Testis (tissue), 5 donors: ENCODE measurements at places on chromosomes 3 and 15.

GRCh38 chr3:14633819-14634424 lies 17.6 kb upstream of the CCDC174 start:
- DNase-seq = peak; percentile 74

DNA sequence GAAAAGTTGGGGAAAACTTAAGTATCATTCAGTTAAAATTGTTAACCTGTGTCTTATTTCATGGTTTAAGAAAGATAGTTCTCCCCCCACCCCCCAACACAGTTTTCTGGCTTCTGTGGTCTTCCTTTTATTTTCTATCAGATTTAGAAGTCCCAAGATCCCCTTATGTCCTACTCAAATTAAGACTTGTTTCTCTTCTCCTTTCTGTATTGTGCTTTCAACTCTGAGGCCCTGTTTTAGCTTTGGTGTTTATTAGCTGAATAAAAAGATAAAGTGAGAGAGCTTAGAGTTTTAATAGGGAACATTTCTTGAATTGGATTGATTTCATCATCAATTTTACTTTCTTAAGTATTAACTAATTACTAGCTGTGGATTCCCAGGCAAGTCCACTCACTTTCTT lies 62.6 kb downstream of the AKAP13 start:
- no peak for DNase-seq

DNA sequence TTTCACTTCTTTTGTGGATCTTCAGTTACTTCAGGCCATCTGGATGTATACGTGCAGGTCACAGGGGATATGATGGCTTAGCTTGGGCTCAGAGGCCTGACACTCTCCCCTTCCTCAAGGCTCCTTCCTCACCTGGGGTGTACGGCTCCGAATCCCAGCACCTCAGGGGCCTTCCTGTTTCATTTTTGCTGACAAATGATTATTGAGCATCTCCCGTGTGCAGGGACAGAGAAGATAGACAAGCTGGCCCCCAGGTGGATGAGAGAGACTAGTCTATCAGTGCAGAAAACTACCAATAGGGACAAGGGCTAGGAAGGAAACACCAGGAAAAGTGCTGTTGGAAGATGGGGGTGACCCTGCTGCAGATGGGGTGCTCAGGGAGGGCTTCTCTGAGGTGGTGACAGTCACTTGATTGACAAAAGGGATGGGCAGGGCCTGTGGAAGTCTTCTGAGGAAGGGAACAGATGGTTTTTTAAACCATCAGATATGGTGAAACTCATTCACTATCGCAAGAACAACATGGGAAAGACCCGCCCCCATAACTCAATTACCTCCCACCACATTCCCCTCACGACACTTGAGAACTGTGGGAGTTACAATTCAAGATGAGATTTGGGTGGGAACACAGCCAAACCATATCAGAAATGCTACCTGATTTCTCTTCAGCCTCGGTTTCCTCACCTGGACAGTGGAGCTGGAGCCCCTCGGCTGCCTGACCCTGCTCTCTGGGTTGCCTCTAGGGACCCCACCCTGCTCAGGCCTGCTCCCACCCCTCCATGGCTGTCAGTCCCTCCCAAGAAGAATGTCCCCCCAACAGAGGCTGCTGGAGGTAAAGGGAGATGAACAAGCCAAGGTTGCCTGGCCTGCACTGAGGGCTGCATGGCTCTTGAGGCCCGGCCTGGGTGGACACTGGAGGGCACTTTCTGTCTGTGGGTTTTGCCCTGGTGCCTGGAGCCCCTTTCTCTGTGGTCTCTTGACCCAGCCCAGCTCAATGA lies 37.2 kb upstream of the ACAD9 start:
- DNase-seq = no peak

DNA sequence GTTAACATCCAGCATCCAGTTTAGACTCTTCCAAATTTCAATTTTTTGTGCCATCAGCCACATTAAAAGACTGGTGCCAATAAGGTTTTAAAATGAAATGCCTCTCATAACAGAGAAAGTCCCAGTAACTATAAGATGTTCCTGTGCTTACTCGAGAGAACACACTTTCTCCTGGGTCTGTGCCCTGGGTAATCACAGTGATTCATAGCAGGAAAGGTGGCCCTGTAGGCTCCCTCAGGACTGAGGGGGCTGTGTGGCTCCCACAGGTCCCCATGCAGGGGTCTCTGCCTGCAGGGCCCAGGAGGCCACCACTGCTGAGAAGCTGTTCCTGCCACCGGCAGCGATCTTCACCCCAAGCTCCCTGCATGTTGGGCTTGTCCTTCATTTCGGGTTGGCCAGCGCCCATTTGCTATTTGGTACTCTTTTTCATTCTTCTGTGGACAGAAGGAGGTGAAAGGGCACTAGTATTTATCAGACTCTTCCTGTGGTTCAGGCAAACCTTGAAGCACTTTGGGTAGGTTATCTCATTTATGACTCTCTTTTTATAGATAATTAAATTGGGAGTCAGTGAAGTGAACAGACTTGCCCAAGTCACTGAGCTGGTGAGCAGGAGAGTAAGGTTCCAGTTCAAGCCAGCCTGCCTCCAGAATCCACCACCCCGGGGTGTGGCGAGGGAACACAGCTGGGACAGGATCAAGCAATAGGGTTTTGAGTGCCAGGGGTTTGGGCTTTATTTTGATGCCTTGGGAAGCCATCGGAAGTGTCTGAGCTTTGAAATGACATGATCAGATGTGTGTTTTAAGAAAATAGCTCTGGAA lies 44.2 kb upstream of the PLXNA1 start:
- DNase-seq = no peak

DNA sequence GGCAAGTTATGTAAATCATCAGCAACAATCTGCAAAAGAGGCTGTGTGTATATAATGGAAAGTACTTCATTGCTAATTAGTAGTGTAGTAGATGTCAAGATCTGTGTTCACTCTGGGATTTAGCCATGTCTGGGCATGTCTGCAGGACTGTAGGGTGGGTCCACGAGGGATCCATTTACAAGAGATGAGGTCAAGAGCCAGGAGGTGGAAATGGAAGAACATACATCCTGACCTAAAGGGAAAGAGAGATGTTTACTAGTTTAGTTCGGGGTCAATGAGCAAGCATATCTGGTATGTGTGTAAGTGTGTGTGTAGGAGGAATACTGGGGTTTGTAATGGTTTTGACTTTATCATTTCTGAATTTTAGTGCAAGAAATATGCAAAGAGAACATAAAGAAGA lies 171.5 kb upstream of the NANOGP8 start:
- DNase-seq = no peak
